GM06990 (cell line): ENCODE measurements at places on chromosomes 7 and 10.

GRCh38 chr7:1325246-1325645, 92.6 kb downstream of the UNCX start:
- DNase-seq = no peak

- DNase-seq = no peak
These were observed 236.0 kb downstream of the SEMA3D start for GRCh38 chr7:84950836-84951235.

DNA sequence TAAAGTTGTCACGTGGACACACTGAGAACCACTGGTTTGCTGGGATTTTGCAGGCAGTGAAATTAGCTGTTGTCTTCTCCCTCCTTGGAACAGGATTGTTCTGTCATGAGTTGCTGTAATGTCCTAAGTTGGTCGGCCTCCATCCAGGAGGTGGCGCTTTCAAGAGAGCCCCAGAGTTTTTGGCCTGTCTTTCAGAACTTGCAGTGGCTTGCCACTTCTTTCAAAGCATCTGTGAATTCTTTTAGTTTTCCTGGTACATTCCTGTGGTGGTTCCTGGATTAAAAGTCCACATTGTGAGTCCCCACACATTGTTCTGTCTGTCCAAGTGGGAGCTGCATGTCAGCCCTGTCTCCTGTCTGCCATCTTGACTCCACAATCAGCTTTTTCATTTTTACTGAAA, 133.8 kb downstream of the PON1 start:
- no peak for DNase-seq

DNA sequence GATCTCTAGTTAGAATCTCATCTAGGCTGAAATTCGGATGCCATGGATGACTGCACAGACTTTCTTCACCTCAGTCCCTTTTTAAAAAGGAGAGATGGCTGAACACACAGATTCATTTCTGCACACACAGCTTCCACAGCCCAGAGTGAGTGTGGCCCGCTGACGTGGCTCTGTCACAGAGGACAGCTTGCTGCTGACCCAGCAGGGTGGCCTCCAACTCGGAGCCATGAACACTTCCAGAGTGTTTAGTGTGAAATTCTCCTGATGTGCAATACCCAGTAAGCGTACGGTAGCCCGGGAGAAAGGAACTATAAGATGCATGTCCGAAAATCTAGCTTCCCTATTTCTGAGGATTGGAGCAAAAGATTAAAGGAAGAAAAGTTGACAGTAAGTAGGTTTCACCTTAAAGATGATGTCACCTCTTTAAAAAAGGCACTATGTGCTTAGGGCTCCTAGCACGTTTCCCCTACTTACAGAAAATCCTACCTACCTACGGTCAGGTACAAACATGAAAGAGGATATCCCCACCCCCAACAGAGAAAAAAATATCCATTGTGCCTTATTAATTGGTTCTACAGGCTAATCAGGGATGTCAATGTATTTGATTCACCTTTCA, 162.2 kb downstream of the RAPGEF5 start:
- DNase-seq = no peak

DNA sequence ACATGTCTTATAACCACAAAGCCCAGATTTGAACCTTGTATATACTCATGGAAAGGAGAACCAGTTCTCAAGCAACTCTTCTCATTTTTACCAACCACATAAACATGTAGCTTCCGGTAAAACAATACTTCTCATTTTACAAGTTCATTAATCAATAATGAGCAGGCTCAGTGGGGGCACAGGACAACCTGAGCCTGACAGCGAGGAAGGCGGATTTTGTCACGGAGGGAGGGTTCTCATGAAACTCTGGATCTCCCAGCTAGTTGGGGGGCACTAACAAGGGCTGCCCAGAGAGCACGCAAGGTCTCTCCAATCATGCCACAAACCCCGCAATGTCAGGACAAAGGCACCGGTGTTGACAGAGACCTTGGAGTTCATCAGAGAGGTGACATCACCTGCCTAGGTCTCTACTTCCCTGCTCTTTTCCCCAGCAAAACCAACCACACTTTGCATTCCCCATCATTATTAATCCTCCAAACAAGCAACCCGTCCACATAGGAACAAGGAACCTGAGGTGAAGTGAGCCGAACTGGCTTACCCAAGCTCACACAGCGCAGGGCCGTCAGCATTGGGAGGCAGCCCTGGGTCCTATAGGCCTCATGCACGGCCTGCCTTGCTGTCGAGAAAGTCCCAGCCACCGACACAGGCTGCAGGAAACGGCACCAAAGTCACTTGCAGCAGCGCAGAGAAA, 192.1 kb upstream of the KLF14 start:
- DNase-seq = no peak

DNA sequence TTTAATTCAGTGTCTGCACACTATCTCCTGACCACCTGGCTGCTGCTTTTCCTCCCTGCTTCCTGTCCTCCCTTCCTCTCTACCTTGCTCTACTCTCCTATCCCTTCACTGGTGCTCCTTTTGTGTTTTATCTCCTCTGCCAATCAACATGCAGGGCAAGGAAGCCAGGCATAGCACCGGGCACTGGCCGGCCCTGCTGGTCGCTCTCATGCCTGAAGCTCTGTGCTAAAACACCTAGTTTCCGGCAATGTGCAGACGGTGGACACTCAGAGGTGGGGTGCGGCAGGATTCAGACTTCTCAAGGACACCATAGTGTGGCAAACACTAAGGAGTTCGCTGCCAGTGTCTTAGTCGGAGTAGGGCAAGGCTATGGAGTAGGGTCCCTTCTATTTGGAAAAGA, 177.1 kb downstream of the PRKCQ start:
- no peak for DNase-seq

GRCh38 chr7:110839866-110840265, 251.1 kb upstream of the LRRN3 start:
- no peak for DNase-seq

DNA sequence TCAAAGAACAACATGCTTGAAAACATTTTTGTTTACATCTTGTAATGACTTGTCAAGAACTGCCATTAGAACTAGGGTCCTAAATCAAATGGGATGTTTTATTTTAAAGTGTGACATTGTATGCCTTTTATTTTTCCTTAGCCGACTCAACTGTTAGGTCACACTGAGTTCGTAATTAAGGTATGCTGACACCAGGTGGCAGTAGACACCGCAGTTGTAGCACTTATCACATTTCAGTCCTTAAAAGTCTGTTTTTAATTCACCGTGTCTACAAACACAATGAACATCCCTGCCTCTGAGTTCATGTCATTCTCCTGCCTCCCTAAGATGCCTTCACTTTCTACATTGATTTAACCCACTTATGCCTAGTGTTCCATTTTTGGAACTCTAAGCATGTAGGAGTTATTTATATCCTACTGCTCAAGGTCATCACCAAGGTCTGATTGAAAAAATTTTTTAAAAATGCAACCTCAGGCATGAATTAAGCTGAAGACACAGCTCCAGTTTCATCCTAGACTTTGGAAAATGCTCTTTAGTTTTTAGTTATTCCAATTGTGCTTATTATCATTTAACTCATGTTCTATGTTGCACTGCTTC, 186.1 kb downstream of the BMPER start:
- DNase-seq = no peak

DNA sequence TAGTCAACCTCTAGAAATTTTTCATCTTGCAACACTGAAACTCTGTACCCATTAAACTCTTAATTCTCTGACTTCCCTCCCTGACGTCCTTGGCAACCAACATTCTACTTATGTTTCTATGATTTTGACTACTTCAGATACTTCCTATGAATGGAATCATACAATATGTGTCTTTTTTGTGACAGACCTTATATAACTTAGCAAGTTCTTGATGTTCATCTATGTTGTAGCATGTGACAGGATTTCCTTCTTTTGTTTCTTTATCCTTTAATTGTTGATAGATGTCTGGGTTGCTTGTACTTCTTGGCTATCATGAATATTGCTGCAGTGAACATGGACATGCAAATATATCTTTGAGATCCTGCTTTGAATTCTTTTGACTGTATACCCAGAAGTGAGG, 240.8 kb downstream of the ADK start:
- DNase-seq = no peak

- no peak for DNase-seq
These were observed 95.7 kb downstream of the COL13A1 start for GRCh38 chr10:69897432-69897831.

GRCh38 chr10:17576768-17577167, 40.4 kb downstream of the HACD1 start:
- no peak for DNase-seq

DNA sequence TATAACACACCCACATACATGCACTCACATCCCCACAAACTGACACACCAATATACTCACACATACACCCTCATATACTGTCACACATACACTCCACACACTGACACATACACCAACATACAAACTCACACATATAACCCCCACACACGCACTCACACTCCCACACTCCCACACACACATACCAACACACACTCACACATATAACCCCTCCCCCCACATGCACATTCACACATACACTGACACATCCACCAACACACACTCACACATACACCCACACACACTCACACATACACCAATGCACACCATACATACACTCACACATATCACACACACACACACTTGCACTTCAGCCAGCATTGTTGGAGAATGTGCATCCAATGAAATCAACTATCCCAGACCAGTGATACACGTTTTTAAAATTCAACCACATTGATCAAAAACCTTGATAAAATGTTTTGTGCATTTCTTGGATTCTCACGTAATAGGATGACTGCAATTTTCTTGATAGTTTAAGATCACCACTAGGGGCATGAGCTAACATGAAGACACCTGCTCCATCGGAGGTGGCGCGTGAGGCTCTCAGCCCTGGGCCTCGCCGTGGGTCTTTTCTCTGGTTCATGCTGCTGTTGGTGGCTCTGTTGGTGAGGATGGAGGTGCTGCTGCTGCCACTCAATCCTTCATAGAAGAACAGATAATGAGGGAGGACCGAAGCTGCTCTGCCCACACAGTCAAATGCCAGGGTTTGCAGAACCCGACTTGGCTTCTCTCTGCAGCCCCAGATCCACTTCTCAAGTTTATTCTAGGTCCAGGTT, 32.1 kb upstream of the CHST15 start:
- DNase-seq = no peak

- DNase-seq = no peak
These were observed 7.4 kb downstream of the ADCYAP1R1 start for GRCh38 chr7:31059551-31059950.

DNA sequence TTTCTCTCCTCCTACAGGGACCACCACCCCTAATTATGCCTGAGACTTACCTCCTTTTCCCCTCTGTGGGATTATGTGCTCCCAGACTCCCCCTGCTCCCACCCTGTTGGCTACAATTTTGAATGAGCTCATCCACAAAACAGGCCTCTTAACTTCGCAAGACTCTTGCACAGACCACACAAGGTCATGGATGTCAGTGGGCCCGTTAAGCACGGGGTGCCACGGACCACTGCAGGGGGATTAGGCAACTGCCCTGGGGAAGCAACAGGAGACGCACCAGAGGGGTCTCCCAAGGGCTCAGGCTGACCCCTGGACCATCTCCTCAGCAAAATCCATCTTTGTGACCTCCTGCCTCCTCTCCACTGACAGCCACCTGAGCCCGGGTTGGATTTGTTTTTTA, 42.1 kb upstream of the COL13A1 start:
- no peak for DNase-seq

DNA sequence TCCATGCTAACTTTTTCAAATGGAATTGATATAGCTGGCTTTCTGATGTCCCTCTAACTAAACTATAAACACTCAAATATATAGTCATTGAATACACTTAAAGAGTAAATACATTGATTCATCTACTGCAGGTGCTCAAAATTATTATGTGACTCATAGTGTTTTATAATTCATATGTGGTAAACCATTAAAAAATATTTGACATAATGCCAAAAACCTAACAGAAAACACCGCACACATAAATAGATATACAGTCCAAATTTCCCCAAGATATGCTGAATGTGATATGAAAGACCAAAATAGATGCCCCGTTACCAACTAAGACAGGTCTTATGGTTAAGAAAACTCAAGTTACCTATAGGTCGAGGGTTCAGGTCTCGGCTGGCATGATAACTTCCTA, 171.7 kb upstream of the SEMA3E start:
- no peak for DNase-seq

DNA sequence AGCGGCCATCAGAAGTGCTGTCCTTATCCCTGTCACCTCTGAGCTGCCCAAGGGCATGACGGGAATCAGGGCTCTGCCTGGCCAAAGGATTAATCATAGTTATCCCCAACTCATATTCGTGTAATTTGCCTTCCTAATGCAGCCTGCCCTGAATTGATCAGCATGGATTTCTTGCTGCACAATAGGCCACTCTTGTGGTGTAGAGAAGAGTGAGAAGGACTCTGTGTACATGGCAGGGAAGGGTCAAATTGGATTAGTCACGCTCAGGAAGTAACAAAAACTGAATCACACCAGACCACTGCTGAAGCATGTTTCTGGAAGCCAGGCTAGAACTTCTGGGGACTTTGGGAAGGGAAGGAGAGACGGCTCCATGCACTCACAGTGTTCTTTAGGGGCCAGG, 227.0 kb downstream of the BUB3 start:
- no peak for DNase-seq

GRCh38 chr7:73856941-73857340, 4.0 kb upstream of the TMEM270 start:
- no peak for DNase-seq

DNA sequence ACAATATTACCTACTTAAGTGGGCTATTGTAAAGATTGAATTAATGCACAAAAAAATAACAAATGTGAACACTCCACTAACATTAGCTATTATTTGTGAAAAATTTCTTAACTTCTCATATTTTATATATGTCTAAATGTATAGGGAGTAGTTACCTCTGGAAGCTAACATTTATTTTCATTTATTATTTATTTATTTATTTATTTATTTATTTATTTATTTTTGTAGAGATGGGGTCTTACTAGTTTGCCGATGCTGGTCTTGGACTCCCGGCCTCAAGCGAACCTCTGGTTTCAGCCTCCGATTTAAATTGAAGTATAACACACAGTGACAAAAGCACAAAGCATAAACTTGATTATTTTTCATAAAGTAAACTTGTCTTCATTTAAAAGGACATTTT, 5.1 kb upstream of the SPOCK2 start:
- DNase-seq = no peak

DNA sequence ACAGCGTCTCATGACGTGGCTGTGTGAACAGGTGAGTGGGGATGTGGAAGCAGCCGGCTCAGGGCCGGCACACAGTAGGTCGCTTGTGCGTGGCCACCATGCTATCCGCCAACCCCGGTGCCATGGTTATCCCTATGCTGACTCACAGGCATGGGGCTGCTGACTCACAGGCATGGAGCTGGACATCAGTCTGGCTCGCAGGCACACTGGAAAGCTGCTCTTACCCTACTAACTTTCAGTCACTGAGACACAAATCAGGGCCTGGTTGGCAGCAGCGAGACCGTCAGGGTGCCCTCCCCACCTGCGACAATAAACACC, 341.9 kb downstream of the PTPRN2 start:
- DNase-seq = no peak

- no peak for DNase-seq
These were observed 34.2 kb downstream of the TACR2 start for GRCh38 chr10:69382382-69383117.

DNA sequence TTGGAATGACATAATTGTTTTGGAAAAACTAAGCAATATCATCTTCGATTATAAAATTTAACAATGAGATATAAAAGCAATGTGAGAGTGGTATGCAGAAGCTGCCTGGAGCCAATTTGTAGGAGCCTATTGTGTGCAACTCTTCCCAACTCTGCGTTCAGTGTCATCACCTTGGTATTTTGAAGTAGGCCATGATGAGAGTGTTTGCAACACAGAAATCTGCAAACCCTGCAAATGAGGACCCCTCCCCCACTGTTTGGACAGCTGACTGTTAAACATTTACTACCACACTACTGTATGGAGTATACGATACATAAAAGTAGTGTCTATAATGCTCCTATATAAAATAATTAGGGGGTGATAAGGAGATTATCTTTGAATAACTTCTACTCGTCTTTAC, 531.3 kb downstream of the ATRNL1 start:
- DNase-seq = no peak
